ENCODE measurements at places on chromosomes 1 and 21.
A peak's percentile ranks its signal among the peaks of the same experiment; 100 is the strongest.

GRCh38 chr21:45428534-45428933 is 23.6 kb downstream of the COL18A1 start:
- no peak for DNase-seq
- H3K4me3 ChIP-seq = no peak overlapping the region
- H3K27me3 ChIP-seq = no peaks in the 10 kb centered on the region
- H3K4me1 ChIP-seq = no peaks in the 10 kb centered on the region

DNA sequence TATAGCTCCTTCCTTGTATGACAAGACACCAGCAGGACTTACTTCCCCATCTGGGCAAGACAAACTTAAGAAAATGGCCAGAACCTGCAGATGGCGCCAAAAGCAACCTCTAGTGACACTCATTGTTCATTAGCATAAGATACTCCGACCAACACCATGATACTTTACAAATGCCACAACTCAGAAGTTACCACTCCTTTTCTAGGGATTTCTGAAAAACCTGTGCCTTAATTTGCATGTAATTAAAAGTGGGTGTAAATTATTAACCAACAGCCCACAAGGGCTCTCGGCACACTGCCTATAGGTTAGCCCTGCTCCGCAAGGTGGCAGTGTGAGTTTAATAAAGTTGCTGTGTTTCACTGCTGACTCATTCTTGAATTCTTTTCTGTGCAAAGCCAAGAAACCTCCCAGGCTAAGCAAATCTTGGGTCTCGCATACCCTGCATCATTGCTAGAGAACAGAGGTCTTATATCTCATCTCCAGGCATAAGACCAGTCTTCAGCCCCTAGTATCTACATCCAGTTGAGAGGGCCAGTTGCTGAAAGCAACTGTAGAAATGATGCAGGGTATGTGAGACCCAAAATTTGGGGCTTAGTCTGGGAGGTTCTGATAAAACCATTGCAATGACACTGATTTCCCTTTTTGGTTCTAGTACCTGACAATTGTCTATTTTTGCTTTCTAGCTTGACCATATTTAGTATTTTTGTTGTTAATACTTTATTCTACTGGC is 86.4 kb downstream of the FAF1 start:
- H3K4me1 ChIP-seq = peaks cover 2% of the 10 kb centered on the region
- peak overlapping the region; percentile 36 for H3K4me3 ChIP-seq
- H3K27me3 ChIP-seq = no peaks in the 10 kb centered on the region

DNA sequence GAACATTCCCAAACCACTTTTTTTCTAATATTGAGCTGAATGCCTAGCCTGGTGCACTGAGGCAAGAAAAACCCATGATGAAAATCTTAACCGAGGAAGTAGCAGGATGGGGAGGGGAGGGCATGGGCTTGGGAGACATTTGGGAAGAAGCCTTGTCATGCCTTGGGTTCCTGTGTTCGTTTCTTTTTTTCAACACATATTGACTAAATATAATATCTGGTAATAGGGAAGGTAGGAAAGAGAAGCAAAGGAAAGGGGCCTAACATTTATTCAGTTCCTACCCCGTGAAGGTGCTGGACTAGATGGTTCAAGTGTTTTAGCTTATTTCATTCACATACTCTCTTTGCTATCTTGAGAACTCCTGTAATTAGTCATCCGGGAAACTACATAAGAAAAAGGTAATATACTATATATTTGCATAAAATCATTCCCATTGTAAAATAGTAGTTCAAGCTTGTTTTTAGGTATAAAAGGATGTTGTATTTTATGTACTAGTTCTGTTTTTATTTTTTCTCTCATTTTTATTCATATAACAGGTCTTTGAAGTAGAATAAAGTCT is 62.1 kb downstream of the ST3GAL3 start:
- peaks cover 6% of the 10 kb centered on the region for H3K36me3 ChIP-seq
- H3K4me3 ChIP-seq = no peak overlapping the region
- no peaks in the 10 kb centered on the region for H3K27me3 ChIP-seq
- no peak for DNase-seq

GRCh38 chr1:87939444-87939843 is 610.8 kb downstream of the LMO4 start:
- H3K36me3 ChIP-seq = no peaks in the 10 kb centered on the region
- no peaks in the 10 kb centered on the region for H3K4me1 ChIP-seq
- DNase-seq = no peak
- H3K27ac ChIP-seq = no peak overlapping the region

GRCh38 chr1:183652547-183653461 is at the start of gene APOBEC4:
Gene APOBEC4 (minus strand): TSS chr1:183653316. CDS start chr1:183648781, 4,535 bp downstream.
- peak within 1 kb of the TSS; percentile 58 for H3K27ac ChIP-seq
- peaks cover 32% of the 10 kb centered on the region for H3K4me1 ChIP-seq
- H3K4me3 ChIP-seq = peak within 1 kb of the TSS; percentile 35
- no peaks in the 10 kb centered on the region for H3K27me3 ChIP-seq

DNA sequence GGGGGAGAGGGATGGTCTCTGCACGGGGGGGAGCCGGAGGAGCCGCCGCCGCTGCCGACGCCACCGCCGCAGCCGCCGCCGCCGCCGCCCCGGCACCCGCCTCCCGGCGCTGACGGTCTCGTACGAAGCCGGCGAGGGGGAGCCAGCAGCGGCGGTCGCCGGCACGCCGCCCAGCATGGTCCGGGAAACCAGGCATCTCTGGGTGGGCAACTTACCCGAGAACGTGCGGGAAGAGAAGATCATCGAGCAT is 311 bp downstream of the SPEN start:
- H3K27ac ChIP-seq = peak overlapping the region; percentile 84
- DNase-seq = no peak
- no peaks in the 10 kb centered on the region for H3K27me3 ChIP-seq
- peaks cover 3% of the 10 kb centered on the region for H3K36me3 ChIP-seq

- peaks cover 6% of the 10 kb centered on the region for H3K4me1 ChIP-seq
- no peak for DNase-seq
- no peaks in the 10 kb centered on the region for H3K36me3 ChIP-seq
- peaks cover 76% of the 10 kb centered on the region for H3K27me3 ChIP-seq
Observed at GRCh38 chr1:156676820-156677615, at the start of gene NES. Gene NES (minus strand): TSS chr1:156677407. CDS start chr1:156677264, 143 bp downstream.

- DNase-seq = no peak
- no peaks in the 10 kb centered on the region for H3K27me3 ChIP-seq
- no peaks in the 10 kb centered on the region for H3K36me3 ChIP-seq
- no peak overlapping the region for H3K4me3 ChIP-seq
- H3K27ac ChIP-seq = no peak overlapping the region
Observed at GRCh38 chr1:239058190-239058589, 328.2 kb upstream of the CHRM3 start.

DNA sequence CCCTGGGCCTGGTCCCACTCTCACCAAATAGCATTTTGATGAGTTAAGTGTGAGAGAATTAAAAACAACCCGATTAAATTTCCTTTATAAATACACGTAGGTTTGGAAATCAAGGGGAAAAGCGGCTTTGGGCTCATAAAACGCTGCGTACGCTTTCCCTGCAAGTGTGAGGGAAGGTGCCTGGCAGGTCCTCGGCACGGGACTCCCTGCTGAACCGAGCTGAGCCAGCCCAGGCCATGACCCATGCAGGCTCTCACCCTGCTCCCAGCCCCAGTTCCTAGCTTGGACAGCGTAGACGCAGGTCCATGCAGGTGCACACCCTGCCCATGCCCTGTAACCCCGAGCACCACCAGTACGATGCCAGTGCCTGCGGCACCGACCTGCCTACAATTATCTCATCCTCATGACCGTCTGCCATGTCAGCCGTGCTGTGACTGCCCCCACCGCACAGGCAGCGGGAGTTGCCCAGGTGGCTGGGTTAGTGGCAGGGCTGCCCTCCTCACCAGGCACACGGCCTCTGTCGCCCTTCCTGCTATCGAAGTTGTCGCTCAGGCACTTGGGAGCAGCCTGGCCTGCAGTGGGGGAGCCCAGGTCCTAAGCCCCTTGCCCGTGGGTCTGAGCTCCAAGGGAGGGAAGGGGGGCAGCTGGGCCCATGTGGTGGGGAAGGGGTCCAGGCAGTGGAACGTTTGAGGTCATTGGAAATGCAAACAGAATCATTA is 41.0 kb upstream of the ACTRT2 start:
- H3K27me3 ChIP-seq = no peaks in the 10 kb centered on the region
- no peak overlapping the region for H3K4me3 ChIP-seq
- H3K27ac ChIP-seq = no peak overlapping the region
- H3K36me3 ChIP-seq = no peaks in the 10 kb centered on the region

- H3K4me3 ChIP-seq = no peak overlapping the region
- peaks cover 2% of the 10 kb centered on the region for H3K4me1 ChIP-seq
- H3K27ac ChIP-seq = no peak overlapping the region
- DNase-seq = no peak
Observed at GRCh38 chr1:186404454-186405051, 28.9 kb downstream of the ODR4 start.

GRCh38 chr1:43933386-43934100 is at the start of gene ARTN:
Gene ARTN (plus strand): TSS chr1:43933801. CDS start chr1:43935657, 1,856 bp downstream.
- peaks cover 10% of the 10 kb centered on the region for H3K4me1 ChIP-seq
- no peak within 1 kb of the TSS for H3K27ac ChIP-seq
- H3K36me3 ChIP-seq = no peaks in the 10 kb centered on the region
- peaks cover 20% of the 10 kb centered on the region for H3K27me3 ChIP-seq
- DNase-seq = no peak

GRCh38 chr21:8988696-8989095 is 1532.7 kb upstream of the TPTE start:
- H3K27me3 ChIP-seq = no peaks in the 10 kb centered on the region
- no peak overlapping the region for H3K4me3 ChIP-seq
- no peak overlapping the region for H3K27ac ChIP-seq
- no peaks in the 10 kb centered on the region for H3K36me3 ChIP-seq
- H3K4me1 ChIP-seq = no peaks in the 10 kb centered on the region

- H3K27me3 ChIP-seq = no peaks in the 10 kb centered on the region
- H3K4me1 ChIP-seq = no peaks in the 10 kb centered on the region
Observed at GRCh38 chr1:4127592-4128140, 227.6 kb upstream of the C1orf174 start.

DNA sequence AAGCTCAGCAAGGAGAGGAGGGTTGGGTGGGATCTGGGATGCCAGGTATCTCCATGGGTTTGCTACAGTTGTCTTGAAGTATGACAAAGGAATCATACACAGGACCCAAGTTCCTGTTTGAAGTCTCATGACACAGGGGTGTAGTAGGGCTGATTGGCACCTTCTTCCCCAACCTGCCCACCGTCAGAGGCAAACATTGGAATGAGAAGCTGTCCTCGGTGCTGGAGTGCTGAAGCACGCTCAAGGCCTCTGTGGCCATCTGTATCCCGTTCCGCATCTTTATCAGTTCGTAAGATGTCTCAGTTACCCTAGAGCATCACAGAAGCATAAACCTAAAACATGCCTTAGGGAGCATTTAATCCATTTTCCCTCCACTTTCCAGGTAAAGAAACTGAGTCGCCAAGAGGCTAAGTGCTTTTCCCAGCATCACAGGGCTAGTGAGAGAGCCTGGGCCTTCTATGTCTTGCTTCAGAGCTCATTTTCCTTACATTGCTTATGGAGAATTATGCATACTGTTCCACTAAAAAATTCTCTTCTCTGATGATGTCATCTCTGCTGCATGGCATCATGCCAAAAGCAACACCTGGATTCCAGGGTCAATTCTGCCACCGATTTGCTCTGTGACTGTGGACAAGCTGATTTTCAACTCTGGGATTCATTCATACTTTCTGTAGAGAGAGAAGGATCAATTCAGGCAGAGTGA is 34.2 kb downstream of the VWA5B1 start:
- peaks cover 26% of the 10 kb centered on the region for H3K27me3 ChIP-seq
- no peaks in the 10 kb centered on the region for H3K36me3 ChIP-seq
- H3K4me1 ChIP-seq = peaks cover 20% of the 10 kb centered on the region

GRCh38 chr21:44301961-44302406 is 2.1 kb downstream of the PFKL start:
- peaks cover 30% of the 10 kb centered on the region for H3K4me1 ChIP-seq
- peak overlapping the region; percentile 45 for H3K27ac ChIP-seq
- H3K36me3 ChIP-seq = peaks cover 2% of the 10 kb centered on the region

- H3K27me3 ChIP-seq = no peaks in the 10 kb centered on the region
- peak overlapping the region; percentile 98 for H3K27ac ChIP-seq
- H3K36me3 ChIP-seq = peaks cover 11% of the 10 kb centered on the region
- no peak for DNase-seq
- H3K4me1 ChIP-seq = peaks cover 39% of the 10 kb centered on the region
Observed at GRCh38 chr1:13701271-13701640, 1.3 kb downstream of the PRDM2 start.

DNA sequence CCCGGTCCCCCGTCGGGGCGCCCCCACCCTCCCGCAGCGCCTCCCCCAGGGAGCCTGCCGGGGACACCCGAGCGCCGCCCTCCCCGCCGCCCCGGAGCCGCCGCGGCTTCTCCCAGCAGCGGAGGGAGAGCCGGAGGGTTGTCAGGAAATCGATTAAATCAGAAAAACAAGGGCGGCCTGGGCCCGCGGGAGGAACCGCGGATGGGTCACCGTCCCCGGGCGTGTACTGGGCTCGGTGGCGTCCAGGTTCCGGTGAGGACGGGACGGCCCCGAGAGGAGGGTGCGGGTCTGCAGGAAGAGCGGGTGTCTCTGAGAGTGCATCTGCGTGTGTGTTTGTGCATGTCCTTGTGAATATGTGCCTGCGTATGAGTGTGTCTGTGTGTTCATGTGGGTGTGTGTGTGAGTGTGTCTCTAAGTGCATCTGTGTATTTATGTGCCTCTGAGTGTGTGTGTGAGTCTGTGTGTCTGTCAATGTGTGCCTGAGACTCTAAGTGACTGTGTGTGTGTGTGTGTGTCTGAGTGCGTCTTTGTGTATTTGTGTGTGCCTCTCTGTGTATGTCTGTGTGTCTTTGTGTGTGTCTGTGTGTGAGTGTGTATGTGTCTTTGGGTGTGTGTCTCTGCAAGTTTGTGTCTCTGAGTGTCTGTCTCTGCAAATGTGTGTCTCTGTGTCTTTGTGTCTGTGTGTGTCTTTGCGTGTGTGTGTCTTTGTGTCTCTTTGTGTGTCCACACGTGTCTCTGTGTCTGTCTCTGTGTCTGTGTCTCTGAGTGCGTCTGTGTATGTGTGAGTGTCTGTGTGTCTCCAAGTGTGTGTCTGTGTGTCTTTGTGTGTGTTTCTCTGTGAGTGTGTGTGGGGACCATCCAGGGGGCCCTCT is 1.1 kb downstream of the SPSB1 start:
- peaks cover 2% of the 10 kb centered on the region for H3K4me1 ChIP-seq
- peak; percentile 62 for DNase-seq
- H3K27ac ChIP-seq = no peak overlapping the region
- peaks cover 21% of the 10 kb centered on the region for H3K27me3 ChIP-seq
- no peak overlapping the region for H3K4me3 ChIP-seq

GRCh38 chr1:27963393-27963792 is 3.6 kb downstream of the XKR8 start:
- DNase-seq = no peak
- H3K4me1 ChIP-seq = peaks cover 20% of the 10 kb centered on the region
- no peaks in the 10 kb centered on the region for H3K27me3 ChIP-seq
- peaks cover 7% of the 10 kb centered on the region for H3K36me3 ChIP-seq
- no peak overlapping the region for H3K4me3 ChIP-seq

DNA sequence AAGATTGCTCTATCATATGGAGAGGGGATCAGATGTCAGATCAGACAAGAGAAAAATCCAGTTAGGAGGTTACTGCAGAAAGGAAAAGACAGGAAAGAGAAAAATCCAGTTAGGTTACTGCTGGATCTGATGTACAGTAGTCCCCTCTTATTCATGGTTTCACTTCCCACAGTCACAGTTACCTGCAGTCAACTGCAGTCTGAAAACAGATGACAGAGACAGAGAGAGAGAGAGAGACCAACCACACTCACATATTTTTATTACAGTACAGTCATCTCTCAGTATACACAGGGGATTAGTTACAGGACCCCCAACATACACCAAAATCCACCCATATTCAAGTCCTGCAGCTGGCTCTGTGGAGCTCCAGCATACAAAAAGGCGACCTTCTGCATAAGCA is 29.3 kb downstream of the NUP133 start:
- peaks cover 9% of the 10 kb centered on the region for H3K4me1 ChIP-seq
- DNase-seq = no peak
- H3K36me3 ChIP-seq = peaks cover 24% of the 10 kb centered on the region
- H3K27ac ChIP-seq = no peak overlapping the region
- no peaks in the 10 kb centered on the region for H3K27me3 ChIP-seq
- H3K4me3 ChIP-seq = no peak overlapping the region

- no peak overlapping the region for H3K27ac ChIP-seq
- peaks cover 6% of the 10 kb centered on the region for H3K4me1 ChIP-seq
- peaks cover 12% of the 10 kb centered on the region for H3K27me3 ChIP-seq
- no peak for DNase-seq
Observed at GRCh38 chr1:236762410-236762809, 32.7 kb upstream of the MTR start.

Measured in activated naive CD8-positive, alpha-beta T cell treated with anti-CD3 and anti-CD28 coated beads, Interleukin-2, amount 10 ng/mL, durations not matched to agents 7 days and 5 days (primary cell).